ENCODE measurements at places on chromosomes 5 and 9.

DNA sequence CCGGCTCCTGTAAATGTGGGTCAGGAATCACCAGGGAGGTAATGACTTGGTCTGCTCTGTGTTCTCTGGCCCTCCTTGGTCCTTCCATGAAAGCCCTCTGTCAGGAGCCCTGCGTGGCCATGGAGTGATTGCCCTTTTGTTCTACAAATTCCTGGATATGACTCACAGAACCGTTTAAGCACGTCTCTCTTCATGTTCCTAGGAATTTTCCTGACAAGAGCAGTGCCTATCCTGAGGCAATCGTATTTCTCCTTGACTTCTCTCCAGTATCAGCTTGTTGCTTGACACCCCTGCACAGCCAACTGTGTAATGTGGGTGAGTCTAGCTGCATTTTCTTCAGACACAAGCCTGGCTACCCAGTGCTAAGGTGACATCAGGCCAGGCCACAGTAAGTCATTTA lies 274.3 kb upstream of the ZNF462 start:
- no peak for DNase-seq

DNA sequence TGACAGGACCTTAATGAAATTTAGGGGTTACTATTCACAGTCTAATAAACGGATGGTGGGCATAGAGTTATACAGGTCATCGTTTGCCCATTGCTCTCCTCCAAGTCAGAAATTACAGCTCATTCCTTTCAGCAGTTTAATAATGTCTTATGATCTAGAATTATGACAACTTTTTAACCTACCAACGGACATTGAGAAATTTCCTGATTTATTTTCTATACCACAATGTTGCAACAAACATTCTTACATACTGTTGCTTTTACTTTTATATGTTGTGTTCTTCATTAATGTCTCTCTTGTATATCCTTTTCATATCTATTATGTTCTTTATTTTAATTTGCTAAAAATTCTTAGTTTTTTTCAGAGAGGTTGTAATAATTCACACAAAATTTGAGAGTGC lies 152.8 kb upstream of the PRLR start:
- DNase-seq = no peak

DNA sequence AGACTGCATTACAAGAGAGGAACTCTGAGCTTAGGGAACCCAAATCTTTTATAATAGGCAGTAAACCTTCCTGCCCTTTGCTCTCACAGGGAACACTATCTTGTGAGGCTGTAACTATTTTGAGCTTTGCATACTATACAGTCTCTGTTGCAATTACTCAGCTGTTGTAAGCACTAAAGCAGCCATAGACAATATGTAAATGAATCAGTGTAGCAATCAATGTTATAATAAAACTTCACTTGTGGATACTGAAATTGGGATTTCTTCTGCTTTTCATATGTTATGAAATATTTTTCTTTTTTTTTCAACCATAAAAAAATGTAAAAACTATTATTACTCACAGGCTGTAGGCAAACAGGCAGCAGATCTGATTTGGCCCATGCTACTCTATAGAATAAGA lies 16.7 kb upstream of the UBQLN1 start:
- DNase-seq = no peak

DNA sequence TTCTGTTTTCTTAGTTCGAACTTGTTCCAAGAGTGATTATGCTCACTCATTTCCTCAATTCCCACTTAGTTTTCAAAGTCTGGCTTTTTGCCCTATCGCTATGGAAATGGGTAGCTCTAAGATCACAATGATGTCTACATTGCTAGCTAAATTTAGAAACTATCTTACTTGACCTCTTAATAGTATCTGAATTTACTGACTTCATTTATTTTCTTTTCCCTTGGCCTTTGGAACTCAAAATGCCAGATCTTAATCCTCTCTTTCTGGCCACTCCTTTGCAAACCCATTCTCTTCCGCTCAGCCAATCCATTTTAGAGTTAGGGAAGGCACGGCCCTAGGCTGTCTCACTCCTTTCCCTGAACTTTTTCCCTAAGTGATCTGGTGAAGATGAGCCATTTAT lies 137.0 kb downstream of the FER start:
- no peak for DNase-seq

DNA sequence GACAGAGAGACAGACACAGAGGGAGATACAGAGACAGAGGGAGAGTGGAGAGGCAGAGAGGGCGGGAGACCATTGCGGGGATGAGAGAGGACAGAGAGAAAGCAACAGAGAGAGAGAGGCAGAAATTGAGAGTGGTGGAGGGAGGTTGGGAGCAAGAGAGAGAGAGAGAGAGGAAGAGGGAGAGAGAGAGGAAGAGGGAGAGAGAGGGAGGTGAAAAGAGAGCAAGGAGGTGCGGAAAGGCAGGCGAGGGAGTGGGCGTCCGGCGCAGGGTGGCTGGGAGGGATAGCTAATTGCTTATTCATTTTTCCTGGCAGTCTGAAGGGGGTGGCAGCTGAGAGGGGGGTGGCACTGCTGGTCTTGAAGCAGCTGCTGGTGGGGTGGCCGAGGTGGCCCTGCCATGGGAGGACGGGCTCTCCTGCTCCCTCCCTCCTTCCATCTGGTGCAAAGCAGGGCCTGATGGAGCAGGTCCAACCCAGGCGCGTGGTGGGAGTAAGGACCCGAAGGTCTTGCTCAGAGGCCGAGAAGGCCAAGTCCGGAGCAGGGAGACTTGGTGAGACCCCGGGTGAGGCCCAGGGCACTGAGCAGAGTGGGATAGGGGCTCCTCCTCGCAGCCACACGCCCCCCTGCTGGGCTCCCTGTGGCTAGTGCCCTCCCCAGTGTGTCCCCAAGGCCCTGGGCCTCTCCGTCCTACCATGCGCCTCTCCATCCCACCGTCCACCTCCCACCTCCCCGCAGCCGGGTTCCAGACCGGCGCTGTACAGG lies 25.3 kb upstream of the RNU6ATAC start:
- no peak for DNase-seq

DNA sequence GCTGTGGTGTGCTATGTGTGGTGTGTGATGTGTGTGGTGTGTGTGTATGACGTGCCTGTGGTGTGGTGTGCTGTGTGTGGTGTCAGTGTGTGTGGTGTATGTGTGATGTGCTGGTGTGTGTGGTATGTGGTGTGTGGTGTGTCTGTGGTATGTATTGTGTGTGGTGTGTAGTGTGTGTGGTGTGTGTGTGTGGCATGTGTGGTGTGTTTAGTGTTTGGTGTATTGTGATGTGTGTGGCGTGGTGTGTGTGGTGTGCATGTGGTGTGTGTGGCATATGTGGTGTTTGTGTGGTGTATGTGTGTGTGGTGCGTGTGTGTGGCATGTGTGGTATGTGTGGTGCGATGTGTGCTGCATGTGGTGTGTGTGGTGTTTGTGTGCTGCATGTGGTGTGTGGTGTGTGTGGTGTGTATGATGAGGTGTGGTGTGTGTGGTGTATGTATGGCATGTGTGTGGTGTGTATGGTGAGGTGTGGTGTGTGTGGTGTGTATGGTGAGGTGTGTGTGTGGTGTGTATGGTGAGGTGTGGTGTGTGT lies 18.3 kb upstream of the RNU6ATAC start:
- no peak for DNase-seq

DNA sequence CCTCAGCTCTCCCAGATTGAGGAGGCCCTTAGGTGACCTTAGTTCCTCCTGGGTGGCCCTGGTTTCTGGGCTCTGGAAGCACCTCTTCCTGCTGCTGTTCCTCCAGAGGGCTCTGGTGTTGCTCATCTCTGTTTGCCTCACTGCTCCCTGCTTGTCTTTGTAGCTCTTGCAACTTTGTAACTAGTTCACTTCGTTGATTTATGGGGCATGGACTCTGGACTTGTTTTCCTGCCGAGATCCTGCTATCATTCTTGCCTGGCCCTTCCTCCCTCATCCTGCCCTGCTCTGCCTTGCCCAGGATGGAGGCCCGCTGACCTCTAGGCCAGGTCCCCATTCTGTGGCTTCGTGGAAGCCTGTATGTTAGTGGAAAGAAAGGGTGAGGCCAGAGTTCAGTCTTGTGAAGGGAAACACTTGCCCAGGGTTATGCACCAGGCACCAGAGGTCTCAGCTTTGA lies 169.3 kb downstream of the MACROH2A1 start:
- DNase-seq = no peak

DNA sequence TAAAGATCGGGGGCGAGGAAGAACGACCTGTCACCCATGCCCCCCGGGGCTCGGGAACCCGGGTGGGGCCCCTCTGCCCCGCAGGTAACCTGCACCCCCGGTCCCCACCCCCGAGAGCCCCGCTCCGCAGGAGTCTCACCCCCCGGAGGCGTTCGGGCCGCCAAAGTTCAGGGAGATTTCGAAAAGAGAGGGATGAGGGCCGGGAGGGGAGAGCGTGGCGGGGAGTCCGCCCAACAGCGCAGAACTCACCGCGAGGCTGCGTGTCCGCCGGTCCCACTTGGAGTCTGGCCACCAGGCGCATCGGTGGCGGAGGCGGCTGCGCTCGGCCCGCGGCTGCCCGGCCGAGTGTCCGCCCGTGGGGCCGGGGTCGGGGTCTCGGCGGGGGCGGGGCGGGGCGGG lies at the start of gene PHF19:
TSS of gene PHF19 (minus strand) at position 347 of the 399 bp plus-strand sequence. CDS start 2,447 bp downstream, outside the sequence.
- DNase-seq = no peak

- DNase-seq = no peak
These were observed 61.8 kb upstream of the CPLX2 start for GRCh38 chr5:175809531-175810121.

DNA sequence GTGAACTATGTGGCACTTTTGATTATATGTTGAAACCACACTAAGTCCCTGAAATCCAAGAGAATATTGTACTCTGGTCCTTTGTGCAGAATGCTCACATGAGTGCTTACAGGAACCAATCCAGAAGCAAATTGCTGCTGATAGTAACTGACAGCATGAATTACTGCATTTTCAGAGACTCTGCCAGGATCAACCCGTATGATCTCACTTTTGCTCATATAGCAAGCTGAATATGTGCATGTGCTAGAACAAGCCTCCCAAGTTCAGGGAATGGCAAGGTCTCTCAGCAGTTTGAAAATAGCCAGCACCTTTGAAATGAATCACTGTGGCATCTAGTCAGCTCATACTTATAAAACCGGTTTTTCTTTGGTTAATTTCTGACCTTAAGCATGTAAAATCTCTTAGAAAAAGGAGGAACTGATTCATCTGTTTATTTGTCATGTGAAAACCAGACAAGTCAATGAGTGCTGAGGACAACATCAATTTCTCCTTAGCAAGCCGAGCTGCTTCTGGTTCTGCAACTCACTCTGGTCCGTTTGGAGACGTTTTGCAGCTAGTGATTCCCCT lies 215.7 kb upstream of the ELL2 start:
- DNase-seq = no peak

DNA sequence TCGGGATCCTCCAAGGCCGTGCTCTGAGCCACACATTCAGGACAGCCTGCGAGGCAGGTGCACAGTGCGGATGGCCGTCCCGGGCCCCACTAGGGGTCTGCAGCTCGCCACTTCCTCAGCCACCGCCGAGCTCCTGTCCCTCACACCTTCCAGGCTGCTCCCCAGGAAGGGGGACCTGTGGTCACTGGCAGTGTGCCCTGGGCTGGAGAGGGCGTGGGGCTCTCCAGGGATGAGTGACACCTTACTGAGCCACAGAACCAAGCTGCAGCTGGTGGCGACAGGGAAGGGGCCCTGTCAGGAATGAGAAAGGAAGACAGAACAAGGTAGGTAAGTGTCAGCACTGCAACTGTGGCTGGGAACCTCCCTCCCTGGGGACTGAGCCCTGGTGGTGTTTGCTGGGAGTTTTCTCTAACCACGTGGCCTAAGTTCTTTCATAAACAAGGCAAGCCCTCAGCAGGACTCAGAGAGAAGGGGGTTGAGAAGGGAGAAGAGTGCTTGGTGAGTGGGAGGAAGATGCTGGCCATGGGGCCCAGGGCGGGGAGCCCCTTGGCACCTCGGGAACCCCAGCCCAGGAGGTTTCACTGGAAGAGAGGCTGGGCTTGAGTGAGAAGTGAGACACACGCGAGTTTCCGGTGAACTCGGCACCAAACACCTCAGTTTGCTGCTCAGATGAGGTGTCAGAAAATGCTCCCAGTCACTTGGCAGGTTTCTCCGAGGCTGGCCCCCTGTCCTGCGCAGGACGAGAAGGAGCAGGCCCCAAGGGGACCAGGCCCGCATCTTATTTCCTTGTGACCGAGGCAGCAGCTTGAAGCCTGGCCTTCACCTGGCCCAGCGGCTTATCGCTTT lies 5.2 kb downstream of the IL13 start:
- DNase-seq = no peak

All from stimulated activated CD8-positive, alpha-beta memory T cell treated with anti-CD3 and anti-CD28 coated beads, Interleukin-7, amount 100 ng/mL, for 1 hour (primary cell).